KG1 (cell line): ENCODE measurements at places on chromosomes 3 and 15.

DNA sequence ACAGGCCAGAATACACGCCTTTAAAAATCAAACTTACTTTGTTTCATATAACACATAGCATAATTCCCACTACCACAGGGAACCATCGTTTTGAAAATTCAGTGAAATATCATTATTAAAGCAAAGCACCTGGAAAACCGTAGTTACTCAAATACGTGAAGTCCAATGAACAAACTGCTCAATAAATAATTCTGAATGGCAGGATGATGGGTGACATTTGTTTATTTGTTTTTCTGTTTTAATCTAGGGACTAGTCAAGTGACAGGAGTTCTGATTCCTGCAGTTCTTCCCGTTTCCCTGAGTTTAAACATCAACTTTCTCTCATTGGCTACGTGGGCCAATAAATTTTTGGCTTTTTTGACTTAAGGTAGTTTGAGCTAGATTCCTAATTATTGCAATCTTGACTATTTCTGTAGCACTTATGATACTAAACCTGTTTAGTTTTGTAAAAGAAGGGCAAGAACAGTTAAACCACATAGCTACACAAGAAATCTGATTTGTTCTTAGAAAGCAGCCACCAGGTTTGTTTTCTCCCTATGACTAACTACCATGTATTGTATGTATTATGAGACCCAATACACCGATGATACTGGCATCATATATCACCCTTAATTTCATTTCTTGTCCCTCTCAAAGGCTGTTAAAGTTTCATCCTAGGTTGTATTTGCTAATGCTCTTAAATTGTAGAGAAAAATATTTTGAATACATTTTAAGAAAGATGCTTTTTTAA lies 411.2 kb downstream of the SHQ1 start:
- DNase-seq: no peak

- no peak for DNase-seq
These were observed 874 bp downstream of the ZNF662 start for GRCh38 chr3:42906848-42907183.

- no peak for DNase-seq
These were observed 80.2 kb downstream of the LPP start for GRCh38 chr3:188234132-188234531.

- no peak for DNase-seq
These were observed 51.0 kb downstream of the REC114 start for GRCh38 chr15:73493922-73494321.

GRCh38 chr3:59978979-59979378 lies 929.2 kb upstream of the CFAP20DC start:
- no peak for DNase-seq

- no peak for DNase-seq
These were observed 39.5 kb downstream of the TIGIT start for GRCh38 chr3:114333180-114333922.
